ENCODE measurements at places on chromosomes 6 and 20. TPM values are rescaled to one million over a fixed set of nuclear protein-coding genes. Genes with fewer than 3 reads are reported as not detected.

GRCh38 chr6:1190366-1190765 lies 121.5 kb upstream of the FOXQ1 start:
- peaks cover 3% of the 10 kb centered on the region for H3K27me3 ChIP-seq
- H3K27ac ChIP-seq: peak overlapping the region; percentile 32
- DNase-seq: peak; percentile 58
- no peaks in the 10 kb centered on the region for H3K4me1 ChIP-seq
- H3K36me3 ChIP-seq: no peaks in the 10 kb centered on the region
- H3K4me3 ChIP-seq: no peak overlapping the region

DNA sequence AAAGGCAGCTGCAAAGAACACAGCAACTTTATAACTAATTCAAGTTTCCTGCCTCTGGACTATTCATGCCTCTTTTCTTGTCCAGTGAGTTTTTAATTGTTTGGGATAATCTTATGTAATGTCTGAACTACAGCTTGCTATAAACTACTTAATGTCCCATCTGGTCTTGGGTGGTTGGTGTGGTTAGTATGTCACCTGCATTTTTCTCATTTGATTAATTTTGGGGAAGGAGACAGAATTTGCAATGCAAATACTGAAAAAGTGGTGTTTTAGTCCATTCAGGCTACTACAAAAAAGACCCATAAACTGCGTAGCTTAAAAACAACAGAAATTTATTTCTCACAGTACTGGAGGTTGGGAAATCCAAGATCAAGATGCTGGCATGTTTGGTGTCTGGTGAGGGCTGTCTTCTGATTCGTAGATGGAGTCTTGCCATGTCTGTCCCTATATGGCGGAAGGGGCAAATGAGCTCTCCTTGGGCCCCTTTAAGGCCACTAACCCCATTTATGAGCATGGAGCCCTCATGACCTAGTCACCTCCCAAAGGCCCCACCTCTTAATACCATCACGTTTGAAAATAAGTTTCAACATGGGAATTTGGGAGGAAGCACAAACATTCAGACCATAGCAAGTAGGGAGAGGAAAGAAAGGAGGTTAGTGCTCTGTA lies 22.4 kb downstream of the RNF8 start:
- H3K4me3 ChIP-seq: no peak overlapping the region
- H3K4me1 ChIP-seq: no peaks in the 10 kb centered on the region
- no peak for DNase-seq
- H3K27ac ChIP-seq: no peak overlapping the region
- H3K36me3 ChIP-seq: peaks cover 13% of the 10 kb centered on the region

DNA sequence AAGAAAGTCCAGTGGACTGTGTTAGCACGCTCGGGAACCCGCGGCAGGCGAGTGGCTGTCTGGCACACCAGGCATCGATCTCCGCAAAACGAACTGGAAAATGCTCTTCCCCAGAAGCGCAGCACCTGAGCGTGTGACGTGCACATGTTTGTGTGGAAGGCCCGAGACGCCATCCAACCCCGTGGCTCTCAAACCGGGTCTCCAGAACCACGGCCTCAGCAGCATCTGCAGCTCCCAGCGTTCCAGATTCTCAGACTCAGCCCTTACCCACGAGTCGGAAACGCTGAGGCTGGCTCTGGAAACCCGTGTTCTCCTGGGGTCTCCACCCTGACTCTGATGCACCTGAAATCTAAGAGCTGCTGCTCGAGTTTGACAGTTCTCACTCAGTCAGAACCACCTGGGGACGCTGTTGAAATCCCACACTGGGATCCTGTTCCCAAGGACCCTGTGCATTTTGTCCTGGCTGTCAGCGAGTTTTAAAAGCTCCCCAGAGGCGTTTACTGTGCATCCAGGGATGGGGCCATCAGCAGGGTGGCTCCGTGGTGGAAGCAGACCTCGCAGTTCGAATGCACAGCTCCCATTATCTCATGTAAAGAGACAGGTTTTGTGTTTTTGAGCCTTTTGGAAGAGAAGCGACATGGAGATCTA lies 69.0 kb downstream of the DLL1 start:
- DNase-seq: no peak
- no peaks in the 10 kb centered on the region for H3K27me3 ChIP-seq
- H3K4me1 ChIP-seq: peaks cover 11% of the 10 kb centered on the region
- no peaks in the 10 kb centered on the region for H3K36me3 ChIP-seq
- H3K4me3 ChIP-seq: no peak overlapping the region
- no peak overlapping the region for H3K27ac ChIP-seq

DNA sequence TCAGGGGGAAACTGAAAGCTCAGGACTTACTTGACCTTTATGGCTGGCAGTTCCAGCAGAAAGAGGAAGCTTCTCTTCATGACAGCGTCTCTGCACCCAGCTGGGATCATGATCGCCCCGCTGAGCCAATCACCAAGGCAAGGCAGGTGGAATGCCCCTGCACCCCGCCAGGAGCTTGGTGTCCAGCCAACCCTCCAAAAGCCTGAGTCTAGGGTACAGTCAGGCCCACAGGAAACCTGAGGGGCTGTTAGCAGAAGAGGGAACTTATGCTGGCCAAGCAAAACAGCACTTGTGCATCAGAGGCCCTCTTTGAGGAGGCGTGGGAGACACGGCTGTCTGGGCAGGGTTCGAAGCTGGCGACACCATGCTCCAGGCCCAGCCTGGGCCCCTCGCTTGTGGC lies 188.3 kb upstream of the GMDS start:
- no peaks in the 10 kb centered on the region for H3K27me3 ChIP-seq
- H3K4me3 ChIP-seq: no peak overlapping the region
- H3K4me1 ChIP-seq: peaks cover 17% of the 10 kb centered on the region
- DNase-seq: no peak

- no peak overlapping the region for H3K4me3 ChIP-seq
- H3K27ac ChIP-seq: no peak overlapping the region
- peaks cover 21% of the 10 kb centered on the region for H3K27me3 ChIP-seq
- peak; percentile 30 for DNase-seq
- no peaks in the 10 kb centered on the region for H3K36me3 ChIP-seq
- no peaks in the 10 kb centered on the region for H3K4me1 ChIP-seq
Observed at GRCh38 chr6:28742668-28743270, 181.0 kb downstream of the TRIM27 start.

GRCh38 chr6:111477481-111477938 lies 5.5 kb downstream of the REV3L start:
- no peaks in the 10 kb centered on the region for H3K36me3 ChIP-seq
- no peaks in the 10 kb centered on the region for H3K27me3 ChIP-seq
- no peak for DNase-seq
- peak overlapping the region; percentile 50 for H3K27ac ChIP-seq
- peaks cover 29% of the 10 kb centered on the region for H3K4me1 ChIP-seq
- peak overlapping the region; percentile 15 for H3K4me3 ChIP-seq

DNA sequence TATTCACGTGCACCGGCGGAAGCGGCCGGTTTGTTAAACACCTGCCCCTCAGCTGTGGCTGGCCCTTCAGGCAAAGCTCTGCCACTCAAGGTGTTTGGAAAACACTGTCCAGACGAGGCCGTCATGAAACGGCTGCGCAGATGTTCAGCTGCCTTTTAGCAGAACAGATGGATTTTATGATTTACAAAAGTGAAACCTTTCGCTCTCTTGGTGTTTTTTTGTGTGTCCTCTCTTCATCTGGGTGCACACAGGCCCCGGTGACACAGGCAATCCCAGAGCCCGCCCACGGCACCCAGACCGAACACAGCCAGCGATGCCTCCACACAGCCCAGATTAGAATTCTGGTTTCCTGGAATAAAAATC lies 397.0 kb downstream of the SMOC2 start:
- H3K27ac ChIP-seq: no peak overlapping the region
- no peaks in the 10 kb centered on the region for H3K36me3 ChIP-seq
- no peak overlapping the region for H3K4me3 ChIP-seq
- H3K27me3 ChIP-seq: no peaks in the 10 kb centered on the region
- no peaks in the 10 kb centered on the region for H3K4me1 ChIP-seq

GRCh38 chr20:1764136-1765033 lies 106.8 kb upstream of the SIRPG start:
- peaks cover 8% of the 10 kb centered on the region for H3K4me1 ChIP-seq
- H3K4me3 ChIP-seq: no peak overlapping the region
- peak overlapping the region; percentile 16 for H3K27ac ChIP-seq
- peak; percentile 71 for DNase-seq
- no peaks in the 10 kb centered on the region for H3K36me3 ChIP-seq

DNA sequence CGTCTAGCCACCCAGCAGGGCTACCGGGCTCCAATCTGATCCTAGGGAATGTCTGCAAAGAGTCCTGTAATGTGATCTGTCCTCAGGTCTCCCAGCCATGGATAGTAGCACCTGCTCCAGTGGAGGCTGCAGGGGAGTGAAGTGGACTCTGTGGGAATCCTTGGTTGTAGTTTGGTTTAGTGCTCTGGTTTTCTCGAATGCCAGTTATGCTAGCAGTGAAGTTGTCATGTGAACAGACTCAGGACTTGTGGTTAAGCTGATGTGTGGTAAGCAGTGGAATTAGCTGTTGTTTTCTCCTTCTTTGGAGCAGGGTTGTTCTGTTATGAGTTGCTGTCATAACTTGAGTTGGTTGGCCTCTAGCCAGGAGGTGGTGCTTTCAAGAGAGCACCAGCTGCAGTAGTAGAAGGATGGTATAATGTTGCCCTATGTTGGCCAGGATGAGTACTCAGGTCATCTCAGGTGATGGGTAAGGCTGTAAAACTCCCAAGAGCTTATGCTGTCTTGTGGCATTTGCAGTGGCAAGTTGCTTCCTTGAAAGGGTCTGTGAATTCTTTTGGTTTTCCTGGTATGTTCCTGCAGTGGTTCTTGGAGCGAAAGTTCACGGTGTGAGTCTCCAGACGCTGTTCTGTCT lies 390.2 kb downstream of the UTRN start:
- peak; percentile 81 for DNase-seq
- H3K4me1 ChIP-seq: peaks cover 6% of the 10 kb centered on the region
- no peak overlapping the region for H3K4me3 ChIP-seq
- H3K27me3 ChIP-seq: no peaks in the 10 kb centered on the region

DNA sequence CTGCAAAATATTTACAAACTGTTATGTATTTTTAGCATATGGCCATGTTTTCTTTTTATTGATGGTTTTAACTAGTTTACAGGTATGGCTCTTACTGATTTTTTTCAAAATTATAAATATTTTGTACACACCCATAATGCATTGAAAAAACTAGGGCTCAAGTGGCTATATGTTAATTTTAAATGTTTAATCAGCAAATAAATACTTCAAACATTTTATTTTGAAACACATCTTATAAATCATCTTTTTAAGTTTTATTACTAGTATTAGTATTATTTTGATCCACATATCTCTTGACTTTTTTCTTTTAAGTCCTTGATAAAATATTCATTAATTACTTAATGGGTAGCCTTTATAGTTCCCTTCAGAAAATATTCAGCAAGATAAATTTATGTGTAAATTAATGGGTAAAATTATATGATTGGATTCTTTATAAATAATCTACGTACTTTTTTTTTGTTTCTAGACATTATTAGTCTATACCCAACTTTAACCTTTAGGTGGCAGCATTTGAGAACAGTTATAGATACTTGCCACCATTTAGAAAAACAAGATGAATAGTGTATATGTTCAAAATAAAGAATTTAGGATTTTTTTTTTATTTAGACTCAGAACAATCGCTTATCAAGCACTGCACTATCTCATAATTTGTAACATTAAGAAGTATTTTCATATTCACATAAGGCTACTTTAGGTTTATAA lies 241.9 kb downstream of the ADGRB3 start:
- H3K27me3 ChIP-seq: no peaks in the 10 kb centered on the region
- peak; percentile 6 for DNase-seq
- no peaks in the 10 kb centered on the region for H3K4me1 ChIP-seq
- no peak overlapping the region for H3K27ac ChIP-seq
- H3K36me3 ChIP-seq: no peaks in the 10 kb centered on the region

GRCh38 chr6:31730631-31731086 lies 1.6 kb upstream of the DDAH2 start:
- DNase-seq: no peak
- H3K27ac ChIP-seq: peak overlapping the region; percentile 77
- peak overlapping the region; percentile 86 for H3K4me3 ChIP-seq

- H3K4me1 ChIP-seq: peaks cover 24% of the 10 kb centered on the region
- no peaks in the 10 kb centered on the region for H3K36me3 ChIP-seq
- peaks cover 2% of the 10 kb centered on the region for H3K27me3 ChIP-seq
- peak; percentile 73 for DNase-seq
- peak overlapping the region; percentile 23 for H3K4me3 ChIP-seq
Observed at GRCh38 chr6:5936631-5937030, 70.1 kb downstream of the NRN1 start.

- H3K36me3 ChIP-seq: no peaks in the 10 kb centered on the region
- no peak overlapping the region for H3K4me3 ChIP-seq
- H3K27me3 ChIP-seq: no peaks in the 10 kb centered on the region
Observed at GRCh38 chr20:12698817-12699216, 310.0 kb upstream of the SPTLC3 start.

DNA sequence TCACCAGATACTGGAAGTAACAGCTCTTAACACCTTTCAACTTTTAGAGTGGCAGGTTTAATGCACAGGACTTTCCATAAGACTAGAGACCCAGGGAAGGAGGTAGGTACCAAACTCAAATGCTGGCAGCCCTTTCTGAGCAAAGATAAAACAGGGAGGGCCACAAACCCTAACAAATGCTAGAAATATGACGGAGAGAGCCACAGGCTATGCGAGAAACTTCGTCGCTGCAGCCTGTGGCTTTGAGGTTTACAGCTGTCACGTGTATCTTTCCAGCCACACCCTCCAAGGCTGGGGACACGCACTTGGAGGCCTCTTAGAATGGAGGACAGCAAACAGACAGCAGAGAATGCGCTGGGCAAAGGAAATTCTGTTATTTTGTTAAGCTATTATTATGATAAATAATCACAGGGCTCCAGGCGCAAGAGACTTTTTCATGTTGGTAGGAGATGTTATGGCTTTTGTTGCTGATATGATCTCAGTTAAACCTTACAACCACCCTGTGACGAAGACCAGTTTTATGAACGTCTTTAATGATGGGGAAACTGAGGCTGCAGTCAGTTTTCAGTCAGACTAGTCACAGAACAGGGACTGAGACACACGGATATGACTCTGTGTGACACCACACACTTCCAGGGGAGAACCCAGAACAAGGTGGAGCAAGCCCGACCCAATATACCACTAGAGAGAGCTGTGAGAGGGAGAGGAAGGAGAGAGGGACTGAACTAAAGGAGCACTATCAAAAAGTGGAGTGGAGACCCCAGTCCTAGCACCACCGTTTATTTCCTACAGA lies 2.0 kb downstream of the TRAM2 start:
- H3K27ac ChIP-seq: peak overlapping the region; percentile 70
- H3K4me3 ChIP-seq: peak overlapping the region; percentile 93
- peaks cover 59% of the 10 kb centered on the region for H3K4me1 ChIP-seq
- H3K27me3 ChIP-seq: no peaks in the 10 kb centered on the region
- peaks cover 6% of the 10 kb centered on the region for H3K36me3 ChIP-seq

REM1 gene
- total RNA-seq: not detected

CMTR1 gene
- total RNA-seq: 44.1 TPM

BTBD3 gene
- total RNA-seq: 30.7 TPM

RHAG gene
- total RNA-seq: not detected

SYCP2 gene
- 0.27 TPM for total RNA-seq

BNIP5 gene
- not detected for total RNA-seq

EEF1A2 gene
- total RNA-seq: 37.6 TPM

GSTA4 gene
- total RNA-seq: 10.9 TPM

PACSIN1 gene
- 0.46 TPM for total RNA-seq

KLC4 gene
- 35.4 TPM for total RNA-seq
